ENCODE measurements at places on chromosomes 3 and 15.

GRCh38 chr15:53837263-53837662 is 77.8 kb upstream of the WDR72 start:
- DNase-seq = no peak

DNA sequence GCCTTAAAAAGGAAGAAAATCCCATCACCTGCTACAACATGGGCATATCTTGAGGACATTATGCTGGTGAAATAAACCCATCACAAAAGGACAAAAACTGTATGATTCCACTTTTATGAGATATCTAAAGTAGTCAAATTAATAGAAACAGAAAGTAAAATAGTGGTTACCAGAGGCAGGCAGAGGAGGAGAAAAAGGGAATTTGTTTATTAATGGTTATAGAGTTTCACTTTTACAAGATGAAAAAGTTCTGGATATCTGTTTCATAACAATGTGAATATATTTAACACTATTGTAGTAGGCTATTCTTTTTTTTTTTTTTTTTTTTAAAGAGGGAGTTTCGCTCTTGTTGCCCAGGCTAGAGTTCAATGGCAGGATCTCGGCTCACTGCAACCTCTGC is 40.4 kb downstream of the DPH3 start:
- DNase-seq = no peak

DNA sequence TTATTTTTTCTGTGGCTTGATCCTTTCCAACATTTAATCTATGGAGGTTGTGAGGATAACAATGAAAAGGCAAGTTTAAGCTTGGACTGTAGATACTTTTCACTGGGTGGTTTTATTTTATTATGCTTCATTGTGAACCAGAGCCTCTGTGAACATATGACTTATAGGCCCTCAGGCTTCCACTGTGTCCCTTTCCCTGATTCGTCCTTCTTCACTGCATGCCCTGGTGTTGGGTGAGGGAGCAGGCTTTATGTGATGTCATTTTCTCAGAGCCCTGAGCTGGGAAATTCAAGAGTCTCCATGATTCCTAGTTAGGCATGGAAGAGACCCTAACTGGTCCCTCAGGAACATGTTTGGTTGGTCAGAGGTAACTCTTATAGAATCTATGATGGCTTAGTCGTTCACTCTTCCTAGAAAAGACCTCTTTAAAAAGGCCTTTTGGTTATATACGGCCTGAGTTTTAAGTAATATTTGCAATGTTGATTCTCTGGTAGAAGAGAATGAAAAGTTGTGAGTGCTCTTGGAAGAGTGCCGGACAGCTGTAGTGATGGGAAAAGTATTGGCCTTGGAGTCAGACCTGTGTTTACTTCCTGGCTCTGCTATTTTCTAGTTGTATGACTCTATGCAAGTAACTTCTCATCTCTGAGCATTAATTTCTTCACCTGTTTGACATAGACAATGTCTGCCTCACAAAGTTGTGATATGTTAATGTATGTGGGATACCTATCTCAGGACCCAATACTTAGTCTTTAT is 168.4 kb downstream of the LPP start:
- no peak for DNase-seq

- no peak for DNase-seq
Observed at GRCh38 chr15:100614336-100614735, 11.9 kb downstream of the ASB7 start.

- no peak for DNase-seq
Observed at GRCh38 chr15:63288778-63289378, 11.5 kb downstream of the APH1B start.

- DNase-seq = no peak
Observed at GRCh38 chr3:102069211-102069662, 219.9 kb downstream of the NFKBIZ start.

DNA sequence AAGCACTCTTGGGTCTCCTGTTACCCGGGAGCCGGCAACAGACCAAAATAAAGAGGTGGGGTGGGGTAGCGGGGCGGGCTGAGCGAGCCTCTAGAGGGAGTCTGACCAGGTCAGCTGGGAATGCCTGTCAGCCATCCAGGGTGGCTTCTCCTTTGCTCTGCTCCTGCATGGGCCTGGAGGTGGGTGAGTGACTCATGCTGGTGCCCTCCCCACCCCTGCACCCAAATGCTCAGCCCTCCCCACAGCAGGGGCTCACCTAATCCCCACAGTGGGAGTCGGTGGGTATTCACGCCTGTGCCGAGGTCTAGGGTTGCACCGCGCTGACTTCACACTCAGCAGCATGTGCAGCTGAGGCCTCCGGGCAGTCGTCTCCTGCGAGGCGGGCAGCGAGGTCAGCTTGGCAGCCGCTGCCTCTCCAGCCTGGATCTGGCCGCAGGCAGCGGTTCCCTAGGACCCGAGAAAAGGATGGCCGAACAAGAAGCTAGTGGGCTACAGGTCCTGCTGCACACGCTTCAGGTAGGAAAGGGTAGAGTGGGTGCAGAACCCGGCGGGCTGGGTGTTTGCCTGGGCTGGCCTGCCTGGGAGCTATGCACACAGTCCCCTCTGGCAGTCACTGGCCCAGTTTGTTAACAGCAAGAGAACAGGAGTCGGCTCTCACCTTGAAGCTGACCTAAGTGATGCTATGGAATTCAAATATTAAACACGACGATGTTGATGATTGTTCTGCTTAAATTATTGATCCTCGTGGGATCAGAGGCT is at the start of gene AGBL1:
TSS of gene AGBL1 (plus strand) at position 364 of the 759 bp plus-strand sequence.
- DNase-seq = no peak

- DNase-seq = no peak
Observed at GRCh38 chr3:66435989-66436388, 64.8 kb downstream of the LRIG1 start.

- no peak for DNase-seq
Observed at GRCh38 chr3:12670365-12671119, 6.6 kb upstream of the RAF1 start.

GRCh38 chr3:48899273-48899672 is 591 bp upstream of the SLC25A20 start:
- peak; percentile 13 for DNase-seq

DNA sequence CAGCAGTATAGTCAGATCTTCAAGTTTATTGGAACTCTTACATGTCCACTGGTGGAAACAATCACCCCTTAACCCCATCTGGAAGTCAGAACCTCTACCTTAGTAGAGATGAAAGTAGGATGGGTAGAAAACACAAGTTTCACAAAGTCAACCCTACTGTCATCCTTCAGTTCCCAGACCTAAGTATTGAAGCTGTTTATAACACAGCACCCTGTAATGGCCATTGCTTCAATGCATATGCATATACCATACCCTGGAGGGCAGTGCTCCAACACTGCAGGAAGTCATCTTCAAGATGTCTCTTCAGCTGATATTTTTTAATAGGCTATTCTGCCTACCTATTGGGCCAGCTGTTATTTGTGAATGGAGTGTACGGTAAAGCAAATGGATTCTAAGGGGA is 241.3 kb downstream of the UBE2E2 start:
- no peak for DNase-seq

- no peak for DNase-seq
Observed at GRCh38 chr3:125556314-125556713, 36.3 kb upstream of the SNX4 start.

DNA sequence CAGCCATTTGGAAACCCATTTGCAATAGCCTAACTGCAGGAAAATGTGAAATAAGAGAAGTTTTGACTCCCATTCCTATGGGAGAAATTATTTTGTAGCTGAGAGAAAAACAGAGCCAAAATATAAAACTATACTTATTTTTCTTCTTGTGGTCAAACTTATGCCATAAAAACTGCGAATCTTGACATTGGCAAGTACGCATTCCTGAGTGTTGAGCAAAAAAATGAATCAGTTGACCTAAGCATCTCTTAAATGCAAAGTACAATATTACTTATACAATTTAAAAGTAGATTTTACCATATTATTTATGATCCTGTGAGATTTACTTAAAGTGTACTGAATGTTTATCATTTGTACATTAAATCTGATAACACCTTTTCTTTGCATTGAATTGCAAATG is 50.1 kb upstream of the CMC1 start:
- no peak for DNase-seq

- no peak for DNase-seq
Observed at GRCh38 chr3:188889054-188889491, 282.7 kb upstream of the TPRG1 start.

DNA sequence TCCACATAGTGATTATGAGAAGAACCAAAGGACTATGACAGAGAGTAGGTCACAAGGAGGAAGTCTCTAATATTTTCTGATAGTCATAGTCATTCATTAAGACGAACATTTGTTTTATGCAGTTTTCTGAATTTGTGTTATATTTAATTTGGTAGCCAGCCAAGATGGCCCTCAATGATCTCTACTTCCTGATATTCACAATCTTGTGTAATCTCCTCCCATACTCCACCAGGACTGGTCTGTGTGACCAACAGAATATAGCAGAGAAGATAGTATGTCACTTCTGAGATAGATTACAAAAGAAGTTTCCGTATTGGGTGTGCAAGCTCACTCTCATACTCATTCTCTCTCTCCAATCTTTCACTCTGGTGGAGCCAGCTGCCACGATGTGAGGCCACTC is 30.8 kb downstream of the HLTF start:
- DNase-seq = no peak

DNA sequence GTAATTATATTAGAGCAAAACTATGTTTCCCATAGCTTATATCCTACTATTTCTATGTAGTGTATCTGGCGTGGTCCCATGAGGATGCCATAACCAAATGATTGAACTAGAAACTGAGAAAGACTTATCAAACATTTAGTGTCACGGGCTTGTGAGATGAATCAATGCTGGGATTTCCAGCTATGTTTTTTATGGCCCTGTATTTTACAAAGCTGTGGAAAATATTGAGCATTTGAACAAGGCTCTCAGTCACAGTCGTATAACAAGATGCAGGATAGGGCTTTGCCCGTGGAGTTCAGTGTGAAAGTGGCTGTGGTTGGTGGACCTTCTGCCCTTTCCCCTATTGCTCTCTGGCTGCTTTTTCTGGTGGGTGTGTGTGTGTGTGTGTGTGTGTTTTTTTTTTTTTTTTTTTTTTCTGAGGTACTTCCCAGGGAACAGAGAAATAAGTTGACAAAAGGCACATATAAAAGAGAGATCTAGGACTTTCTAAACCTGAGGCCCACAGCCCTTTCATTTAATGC is 60.7 kb downstream of the CACNA1D start:
- DNase-seq = no peak

GRCh38 chr3:141253326-141253725 is 21.7 kb downstream of the PXYLP1 start:
- DNase-seq = no peak

GRCh38 chr3:50139718-50140423 is 15.3 kb upstream of the SEMA3F start:
- DNase-seq = no peak

DNA sequence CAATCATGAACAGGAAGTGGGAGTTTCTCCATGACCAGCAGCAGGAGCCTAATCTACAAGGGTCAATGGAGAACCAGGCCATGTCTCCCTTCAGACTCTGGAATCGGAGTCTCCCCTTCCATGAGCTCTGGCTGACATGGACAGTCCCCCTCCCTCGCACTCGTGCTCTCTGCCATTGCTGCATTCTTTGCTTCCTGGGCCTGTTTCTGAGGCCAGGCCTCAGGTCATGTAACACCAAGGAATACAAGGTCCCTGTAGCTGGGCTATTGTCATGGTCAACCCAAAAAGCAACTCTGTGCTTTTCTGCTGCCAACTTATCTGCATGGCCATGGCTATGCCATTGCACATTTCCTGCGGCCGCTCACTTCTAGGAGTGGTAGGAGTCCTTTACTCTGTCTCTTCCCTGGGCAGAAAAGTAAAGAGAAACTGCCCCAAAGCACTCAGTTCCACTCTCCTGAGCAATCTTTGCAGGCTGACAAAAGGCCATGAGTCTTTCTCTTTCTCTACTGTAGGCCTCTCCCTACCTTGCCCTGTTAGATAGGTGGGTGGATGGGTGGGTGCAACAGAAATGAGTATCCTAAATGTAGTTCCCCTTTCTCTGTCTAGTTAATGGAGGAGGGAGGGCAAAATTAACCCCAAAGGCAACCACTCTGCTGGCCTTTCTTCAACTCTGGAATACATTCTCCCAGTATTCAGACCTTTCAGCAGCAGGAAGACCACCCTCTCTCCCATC is 40.8 kb upstream of the PROK2 start:
- no peak for DNase-seq

- DNase-seq = no peak
Observed at GRCh38 chr3:139737682-139738361, 60.0 kb upstream of the NMNAT3 start.
